Upper lobe of left lung (tissue), 6 donors: ENCODE measurements at places on chromosomes 2 and 18.

DNA sequence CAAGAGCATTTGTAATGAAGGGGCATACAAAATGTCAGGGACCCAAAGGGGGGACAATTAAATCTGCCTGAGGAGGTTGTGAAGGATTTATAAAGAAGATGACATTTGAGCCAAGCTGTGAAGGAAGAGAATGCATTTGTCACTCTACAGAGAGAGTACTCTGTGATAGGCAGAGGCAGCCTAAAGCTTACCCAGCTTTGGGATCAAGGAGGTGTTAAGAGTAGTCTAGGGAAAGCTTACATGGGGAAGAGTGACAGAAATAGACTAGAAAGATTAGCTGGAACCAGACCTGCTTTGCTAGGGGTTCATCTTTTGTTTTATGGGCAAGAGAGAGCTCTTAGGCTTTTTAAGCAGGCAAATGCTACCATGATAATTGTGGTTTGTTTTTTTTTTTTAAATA is 169.1 kb upstream of the CYP26B1 start:
- no peak for DNase-seq

DNA sequence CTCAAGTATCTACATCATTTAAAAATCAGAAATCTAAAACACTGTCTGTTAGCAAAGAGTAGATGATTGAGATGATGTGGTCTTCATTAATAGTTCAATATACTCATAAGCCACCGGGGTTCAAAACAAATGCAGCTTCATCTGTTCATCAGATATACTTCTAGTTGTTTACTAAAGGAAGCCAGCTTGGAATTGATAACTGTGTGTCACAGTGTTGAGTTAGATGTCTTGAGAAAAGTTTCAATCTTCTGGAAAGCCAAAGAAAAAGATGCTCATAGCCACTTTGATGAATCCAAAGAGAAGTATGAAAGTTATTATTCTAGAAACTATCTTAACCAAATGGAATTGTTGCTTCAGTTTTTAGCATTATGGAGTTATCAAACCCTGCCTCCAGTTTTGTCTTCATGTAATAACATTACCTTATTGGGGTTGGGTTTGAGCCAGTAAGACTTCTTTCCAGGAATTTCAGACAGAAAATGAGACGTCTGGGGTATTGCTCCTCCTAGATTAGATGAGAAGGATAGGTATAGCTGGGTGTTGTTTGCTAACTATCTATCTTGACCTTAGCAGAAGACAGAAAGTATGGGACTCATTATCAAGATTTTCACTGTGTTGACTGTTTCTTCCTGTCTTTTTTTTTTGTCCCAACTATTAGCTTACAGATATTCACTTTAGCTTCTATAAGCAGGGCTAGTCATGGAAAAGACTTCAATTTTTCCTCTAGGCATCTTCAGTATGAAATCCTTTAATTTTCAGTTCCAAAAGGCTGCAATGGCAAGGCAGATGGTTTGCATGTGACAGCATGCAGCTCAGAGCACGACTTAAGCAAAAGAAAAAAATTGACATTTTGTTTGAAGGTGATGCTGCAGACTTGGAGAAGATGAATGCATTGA is 66.5 kb downstream of the LNPK start:
- DNase-seq = no peak

DNA sequence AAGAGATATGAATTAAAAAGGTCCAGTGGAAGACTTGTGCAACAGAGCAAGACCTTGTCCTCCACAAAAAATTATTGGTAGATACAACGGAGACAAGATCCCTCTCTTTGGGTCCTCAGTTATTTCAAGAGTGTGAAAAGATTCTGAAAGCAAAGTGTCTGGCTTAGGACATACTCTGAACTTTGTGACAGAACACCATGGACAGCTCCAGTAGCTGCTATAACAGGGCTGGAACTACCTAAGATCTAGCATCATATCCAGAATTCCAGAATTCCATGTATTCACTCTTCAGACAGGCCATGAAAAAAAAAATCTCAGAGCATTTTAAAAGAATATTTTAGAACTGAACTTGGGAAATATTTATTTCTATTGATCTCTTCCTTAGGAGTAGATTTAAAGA is 74.8 kb upstream of the ZBTB14 start:
- DNase-seq = no peak

DNA sequence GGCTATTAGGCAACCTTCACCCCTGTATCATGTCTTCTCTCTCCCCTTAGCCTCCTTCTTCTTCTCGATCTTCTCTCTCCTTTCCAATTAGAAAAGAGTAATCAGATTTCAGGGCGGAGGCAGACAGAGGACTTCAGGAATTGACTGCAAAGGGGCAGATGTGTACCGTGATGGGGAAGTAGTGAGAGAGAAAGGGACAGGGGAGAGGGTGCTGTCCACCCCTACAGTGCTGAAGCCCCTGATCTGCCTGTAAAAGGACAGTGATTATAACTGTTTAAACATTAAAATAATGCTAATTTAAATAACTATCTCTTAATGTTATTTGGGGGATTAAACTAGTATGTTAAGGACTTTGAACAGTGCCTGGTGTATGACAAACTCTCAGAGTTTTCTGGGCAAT is 178.5 kb downstream of the ACTR3 start:
- no peak for DNase-seq
